IMR-90 (cell line): ENCODE measurements at places on chromosomes 2 and 18. TPM values are rescaled to one million over a fixed set of nuclear protein-coding genes. Genes with fewer than 3 reads are reported as not detected.

ZNF397 gene
- 3.2 and 5.5 TPM in 2 replicates for polyA plus RNA-seq

ARHGAP28 gene
- polyA plus RNA-seq, result 1.3 and 1.8 TPM in 2 replicates

NFE2L2 gene
- polyA plus RNA-seq, result 64.7 and 72.7 TPM in 2 replicates

BOK gene
- 34.4 and 37.4 TPM in 2 replicates for polyA plus RNA-seq

C2orf92 gene
- 2.0 and 2.5 TPM in 2 replicates for polyA plus RNA-seq

DSG2 gene
- 1.4 and 1.8 TPM in 2 replicates for polyA plus RNA-seq

SCYGR4 gene
- polyA plus RNA-seq, result not detected in 2 replicates

DSC3 gene
- polyA plus RNA-seq, result 0.01 and 0.09 TPM in 2 replicates

ELP2 gene
- polyA plus RNA-seq, result 48.1 and 48.8 TPM in 2 replicates

- no peak for DNase-seq
These were observed 39.9 kb downstream of the PLEKHB2 start for GRCh38 chr2:131145040-131145439.

DNA sequence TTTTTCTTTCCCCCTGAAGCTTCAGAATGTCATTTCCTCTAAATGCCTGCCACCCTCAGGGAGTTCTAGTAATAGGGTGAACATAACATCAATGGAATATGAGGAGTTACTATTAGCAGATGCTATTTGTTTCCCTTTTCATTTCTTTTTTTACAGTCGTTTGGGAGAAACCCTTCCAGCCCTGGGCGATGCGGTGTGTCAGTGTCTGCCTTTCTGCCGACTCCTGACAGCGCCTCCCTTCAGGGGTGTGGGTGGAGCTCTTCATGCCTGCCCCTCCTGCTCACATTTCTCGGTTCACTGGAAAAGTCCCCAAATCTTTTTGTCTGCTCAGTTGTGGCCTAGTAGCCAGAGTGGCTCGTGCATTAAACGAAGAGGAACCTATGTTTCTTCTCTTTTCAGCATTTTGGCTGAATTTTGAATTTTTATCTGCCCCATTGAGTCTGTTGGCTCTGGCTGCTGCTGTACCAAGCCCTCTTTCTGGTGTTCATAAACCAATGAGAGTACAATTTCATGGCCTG, 72.3 kb downstream of the FMNL2 start:
- DNase-seq, result peak; percentile 54

DNA sequence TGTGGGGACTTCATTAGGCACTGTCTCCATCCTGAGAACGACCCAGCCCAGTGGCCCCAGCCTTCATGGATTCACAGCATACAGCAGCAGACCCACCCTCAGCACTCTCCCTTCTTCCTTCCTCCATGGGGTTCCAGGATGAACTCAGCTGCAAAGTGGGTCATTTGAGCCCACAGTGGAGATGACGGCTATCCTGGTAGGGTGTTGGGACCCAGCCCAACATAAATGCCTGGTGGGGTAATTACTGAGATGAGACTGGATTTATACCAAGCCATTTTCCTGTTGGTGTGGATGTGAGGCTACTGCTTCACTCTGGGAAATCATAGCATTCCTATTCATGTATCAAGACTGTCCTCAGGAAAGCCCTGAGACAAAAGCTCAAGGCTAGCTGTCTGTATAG, 536.7 kb upstream of the TNP1 start:
- DNase-seq, result no peak

- DNase-seq, result no peak
These were observed 70.2 kb upstream of the GALNT3 start for GRCh38 chr2:165864296-165864695.

DNA sequence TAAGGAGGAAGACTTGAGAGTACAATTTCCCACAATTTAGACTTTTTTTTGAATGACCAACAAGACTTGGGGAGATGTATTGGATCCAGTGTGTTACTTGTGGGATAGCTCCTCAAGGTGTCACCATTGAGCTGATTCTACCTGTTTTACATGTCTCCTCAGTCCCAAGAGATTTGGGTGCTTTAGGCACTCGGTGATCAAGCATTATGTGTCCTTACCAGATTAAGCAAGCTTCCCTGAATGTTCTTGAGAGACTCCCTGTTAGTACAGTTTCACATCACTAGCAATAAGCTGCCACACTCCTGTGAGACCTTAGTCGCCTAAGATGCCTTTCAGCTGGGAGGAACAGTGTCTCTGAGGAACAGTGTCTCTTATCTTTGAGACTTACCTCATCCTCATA, 384.3 kb upstream of the SYT4 start:
- peak; percentile 83 for DNase-seq

DNA sequence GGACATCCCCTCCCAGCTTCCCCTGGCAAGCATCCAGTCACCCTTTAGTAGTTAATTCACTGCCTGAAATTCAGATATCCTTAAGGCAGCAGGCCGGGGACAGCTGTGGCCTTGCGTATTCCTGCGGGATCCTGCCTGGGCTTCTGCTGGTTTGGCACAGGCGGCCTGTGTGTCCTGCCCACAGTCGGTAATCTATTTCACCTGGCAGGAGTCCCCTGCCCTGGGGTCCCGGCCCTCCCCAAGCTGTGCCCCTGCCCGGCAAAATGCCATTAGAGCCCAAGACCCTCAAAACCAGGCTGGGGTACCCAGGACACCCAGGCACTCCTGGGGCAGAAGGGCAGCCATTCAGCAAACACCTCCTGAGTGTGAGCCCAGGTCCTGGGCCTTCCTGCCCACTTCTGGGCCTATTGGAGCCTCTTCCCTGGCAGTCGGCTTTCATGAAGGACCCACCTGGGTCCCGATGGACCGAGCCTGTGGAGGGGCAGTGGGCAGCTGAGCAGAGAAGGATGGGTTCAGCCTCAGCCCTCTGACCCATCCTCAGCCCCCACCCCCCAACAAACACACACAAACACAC, 11.6 kb downstream of the CROCC2 start:
- no peak for DNase-seq

DNA sequence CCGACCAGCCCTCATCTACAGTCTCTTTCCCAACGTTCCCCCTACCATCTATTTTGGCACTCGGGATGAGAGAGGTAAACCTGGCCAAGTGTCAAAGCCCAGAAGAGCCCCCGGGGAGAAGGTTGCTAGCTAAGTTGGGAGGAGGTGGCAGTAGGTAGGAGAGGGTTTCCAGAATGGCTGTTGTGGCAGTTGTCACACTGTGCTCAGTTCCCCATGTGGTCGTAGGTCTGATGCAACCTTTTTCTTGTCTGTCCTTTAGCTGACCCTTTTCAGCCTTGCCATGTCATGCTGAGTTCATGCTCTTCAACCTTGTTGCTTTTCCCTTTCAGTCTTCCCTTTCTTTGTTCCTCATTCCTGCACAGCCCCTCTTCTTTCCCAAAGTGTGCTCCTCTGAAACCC, 34.5 kb downstream of the TTLL4 start:
- DNase-seq, result no peak

GRCh38 chr2:99395589-99396130, 58.5 kb downstream of the EIF5B start:
- DNase-seq, result peak; percentile 37

GRCh38 chr2:8993196-8993901, 10.1 kb downstream of the MBOAT2 start:
- DNase-seq, result peak; percentile 64

GRCh38 chr2:61117534-61117933, 44.5 kb upstream of the C2orf74 start:
- DNase-seq, result peak; percentile 42

DNA sequence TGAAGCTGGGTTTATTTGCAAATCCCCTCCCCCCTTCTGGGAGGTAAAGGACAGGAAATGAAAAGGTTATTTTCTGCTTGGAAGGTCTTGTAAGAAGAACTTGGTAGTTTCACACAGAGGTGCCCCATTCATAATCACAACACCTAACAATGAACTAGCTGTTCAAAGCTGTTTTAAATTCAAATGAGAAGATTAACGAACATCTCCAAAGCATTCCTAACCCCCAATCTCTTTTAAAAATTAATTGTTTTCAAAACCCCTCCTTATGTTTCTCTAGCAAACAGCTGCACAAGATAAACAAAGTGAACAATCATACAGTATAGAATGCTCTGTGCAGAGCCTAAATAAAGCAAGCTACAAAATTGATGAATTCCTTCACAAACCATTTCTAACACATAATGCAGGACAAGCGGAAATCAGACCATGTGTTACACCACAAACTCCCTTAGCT, 271.4 kb downstream of the SATB2 start:
- no peak for DNase-seq

DNA sequence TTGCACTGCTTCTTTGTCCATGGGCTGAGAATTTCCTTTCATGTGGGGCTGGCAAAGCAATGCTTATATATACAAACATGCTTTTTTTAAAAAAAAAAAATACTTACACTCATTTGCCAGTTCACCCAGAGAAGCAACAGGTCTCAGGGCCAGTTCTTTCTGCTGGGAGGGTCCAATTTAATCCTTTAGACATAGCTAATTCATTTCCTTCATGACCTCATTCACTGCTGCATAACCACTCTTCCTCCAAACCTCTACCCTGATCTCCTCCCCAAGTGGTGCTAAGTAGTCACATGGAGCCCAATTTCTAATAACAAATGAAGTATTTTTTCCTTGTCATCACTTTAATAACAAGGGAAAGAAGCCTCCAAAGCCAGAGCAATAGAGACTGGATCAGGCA, 17.1 kb upstream of the TMEM178A start:
- DNase-seq, result no peak

- no peak for DNase-seq
These were observed 30.4 kb downstream of the CIB4 start for GRCh38 chr2:26610504-26611335.

GRCh38 chr2:133908171-133908570, 339.9 kb upstream of the NCKAP5 start:
- no peak for DNase-seq

GRCh38 chr2:26754972-26755670, 9.0 kb upstream of the SLC35F6 start:
- no peak for DNase-seq

DNA sequence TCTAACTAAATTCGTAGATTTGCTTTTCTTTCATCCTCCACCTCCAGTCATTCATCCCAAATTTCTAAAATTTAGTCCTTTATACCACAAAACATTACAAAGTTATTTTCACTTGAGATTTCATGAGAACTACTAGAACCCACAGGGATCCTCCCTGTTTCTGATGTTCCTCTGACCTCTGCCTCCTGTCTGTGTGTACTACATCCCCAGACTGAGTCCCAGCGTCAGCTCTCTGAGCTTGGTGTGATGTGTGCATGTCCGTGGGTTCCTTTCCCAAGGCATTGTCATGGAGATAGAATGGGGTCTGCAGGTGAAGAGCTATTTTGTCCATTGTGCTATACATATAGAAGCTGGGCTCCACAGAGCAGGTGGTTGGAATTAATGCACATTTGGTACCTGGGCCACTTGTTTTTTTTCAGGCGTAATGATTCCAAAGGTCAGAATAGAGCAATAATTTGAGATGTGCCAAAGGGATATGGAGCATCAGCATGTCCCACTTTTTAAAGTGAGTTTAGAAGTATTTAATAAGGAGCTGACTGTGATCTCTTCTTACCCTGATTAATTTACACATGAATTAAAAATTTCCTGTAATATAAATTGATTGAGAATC, 151.2 kb upstream of the BOD1L2 start:
- DNase-seq, result no peak

DNA sequence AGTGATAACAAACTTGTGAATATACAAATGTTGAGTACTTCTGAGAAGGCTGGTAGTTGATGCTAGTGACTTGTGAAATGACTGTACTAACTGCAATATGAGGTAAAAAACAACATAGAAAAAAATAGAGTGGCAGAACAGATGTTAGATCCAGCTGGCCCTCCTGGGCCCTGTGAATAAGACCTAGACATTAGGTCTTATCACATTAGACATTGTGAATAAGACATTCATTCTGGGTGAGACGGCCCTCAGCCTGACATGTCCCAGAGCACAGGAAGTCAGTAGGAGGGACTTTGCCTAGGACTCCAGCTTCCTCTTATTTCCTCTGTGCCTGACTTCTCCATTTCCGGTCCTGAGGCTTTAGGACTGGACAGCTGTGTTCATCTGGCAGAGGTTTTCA, 22.9 kb downstream of the DOK1 start:
- peak; percentile 64 for DNase-seq

DNA sequence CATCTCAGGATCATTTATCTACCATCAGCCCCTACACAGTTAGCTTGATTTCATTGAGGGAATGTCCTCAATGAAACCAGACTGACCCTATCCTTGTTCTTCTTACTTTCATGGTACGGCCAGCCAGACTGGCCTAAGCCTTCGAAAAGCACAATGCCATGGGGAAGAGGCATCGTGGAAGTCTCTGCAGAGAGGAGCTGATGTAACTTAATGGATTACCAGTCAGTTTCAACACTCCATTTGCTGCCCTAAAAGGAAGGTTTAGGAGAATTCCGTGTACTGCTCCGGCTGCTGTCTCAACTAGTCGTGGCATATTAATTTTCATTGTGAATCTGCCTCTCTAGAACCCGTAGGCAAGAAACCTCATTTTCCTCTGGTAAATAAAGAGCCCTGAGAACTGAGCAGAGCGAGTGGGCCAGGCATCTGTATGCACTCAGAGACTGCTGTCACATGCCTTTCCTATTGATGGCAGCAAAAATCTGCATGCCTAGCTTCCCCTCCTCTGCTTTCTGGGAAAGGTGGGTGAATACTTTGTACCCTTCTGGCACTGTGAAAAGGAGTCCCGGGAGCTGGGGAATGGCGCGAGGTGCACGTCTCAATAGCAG, 184.9 kb downstream of the KLHL29 start:
- no peak for DNase-seq

GRCh38 chr2:240624950-240625621, at the start of gene GPR35:
GPR35 (plus strand) TSS chr2:240625480; CDS start chr2:240629953, 4,473 bp downstream.
- DNase-seq, result peak; percentile 43

GRCh38 chr2:39705638-39706037, 39.9 kb downstream of the TMEM178A start:
- no peak for DNase-seq

DNA sequence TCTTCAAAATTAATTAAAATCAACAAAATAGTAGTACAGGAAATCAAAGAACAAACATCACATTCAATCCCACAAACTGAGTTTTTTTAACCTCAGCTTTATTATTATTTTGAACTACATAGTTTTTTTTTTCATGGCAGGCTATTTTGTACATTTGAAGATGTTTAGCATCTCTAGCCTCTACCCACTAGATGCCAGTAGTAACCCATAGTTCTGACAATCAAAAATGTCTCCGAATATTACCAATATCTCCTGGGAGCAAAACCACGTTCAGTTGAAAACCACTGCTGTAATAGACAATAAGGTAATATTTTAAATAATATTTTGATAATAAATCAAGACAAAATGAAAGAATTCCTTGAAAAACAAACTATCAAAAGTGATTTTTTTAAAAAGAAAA, 702.6 kb upstream of the LRRTM1 start:
- DNase-seq, result no peak

DNA sequence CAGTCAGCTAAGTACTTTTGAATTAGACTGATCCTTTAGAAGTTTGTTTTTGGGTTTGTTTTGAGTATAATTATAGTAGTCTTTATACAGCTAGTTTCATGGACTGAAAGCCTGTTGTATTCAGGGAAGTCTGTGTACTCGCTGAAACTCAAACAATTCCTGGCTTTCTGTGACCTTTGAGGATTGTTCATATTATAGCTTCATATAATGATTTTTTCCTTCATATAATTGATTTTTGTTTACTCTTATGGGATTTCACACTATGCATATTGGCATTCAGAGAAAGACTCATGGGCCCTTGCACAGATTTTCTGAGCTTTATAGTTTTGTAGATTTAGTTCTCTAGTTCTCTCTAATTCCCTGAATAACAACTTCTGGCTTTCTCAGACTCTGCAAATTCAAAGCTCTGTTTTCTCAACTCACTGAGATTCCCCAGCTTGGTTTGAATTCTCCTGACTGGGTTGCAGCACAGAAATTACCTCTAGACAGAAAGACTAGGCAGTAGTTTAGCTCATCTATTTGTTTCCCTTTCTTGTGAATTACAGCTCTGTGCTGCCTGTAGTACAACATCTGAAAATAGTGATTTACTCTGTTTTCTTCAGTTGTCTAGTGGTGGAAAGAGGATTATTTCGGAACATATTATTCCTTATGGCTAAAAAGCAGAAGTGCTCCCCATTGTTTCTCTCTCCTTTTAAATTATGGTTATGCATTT, 495.9 kb upstream of the CNTNAP5 start:
- no peak for DNase-seq
